ENCODE measurements at places on chromosomes 5 and 9.
A peak's percentile ranks its signal among the peaks of the same experiment; 100 is the strongest.

DNA sequence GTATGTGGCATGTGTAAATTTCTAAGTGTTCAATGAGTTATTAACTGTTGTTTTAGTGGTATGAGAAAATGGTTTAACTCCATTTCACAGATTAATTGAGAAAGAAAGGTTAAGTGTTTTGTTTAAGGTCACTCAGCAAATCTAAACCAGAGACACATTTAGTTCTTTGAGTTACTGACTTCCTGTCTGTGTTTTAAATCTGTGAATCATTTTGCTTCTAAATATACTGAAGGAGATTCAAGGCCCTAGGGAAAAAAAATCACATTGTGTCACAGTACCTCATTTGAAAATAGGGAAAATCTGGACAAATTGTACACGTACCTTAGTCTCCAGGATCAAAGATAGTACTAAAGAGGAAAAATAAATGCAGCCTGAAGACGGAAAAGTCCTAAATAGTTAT lies 368.2 kb downstream of the TMEM161B start:
- no peak for DNase-seq

- no peak for DNase-seq
These were observed 20.4 kb downstream of the ZBTB5 start for GRCh38 chr9:37444890-37445289.

GRCh38 chr5:168836603-168837231 lies 257.5 kb upstream of the PANK3 start:
- DNase-seq = no peak

DNA sequence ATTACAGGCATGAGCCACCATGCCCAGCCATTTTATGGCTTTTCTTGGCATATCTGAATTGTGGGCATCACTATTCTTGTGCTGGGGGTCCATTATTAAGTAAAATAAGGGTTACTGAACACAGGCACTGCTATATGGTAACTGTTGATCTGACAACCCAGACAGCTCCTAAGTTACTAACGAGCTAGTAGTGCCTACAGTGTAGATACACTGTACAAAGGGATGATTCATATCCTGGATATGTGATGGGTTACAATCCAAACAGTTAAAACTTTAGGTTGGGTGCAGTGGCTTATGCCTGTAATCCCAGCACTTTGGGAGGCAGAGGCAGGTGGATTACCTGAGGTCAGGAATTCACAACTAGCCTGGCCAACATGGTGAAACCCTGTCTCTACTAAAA lies 4.3 kb downstream of the CD14 start:
- no peak for DNase-seq

DNA sequence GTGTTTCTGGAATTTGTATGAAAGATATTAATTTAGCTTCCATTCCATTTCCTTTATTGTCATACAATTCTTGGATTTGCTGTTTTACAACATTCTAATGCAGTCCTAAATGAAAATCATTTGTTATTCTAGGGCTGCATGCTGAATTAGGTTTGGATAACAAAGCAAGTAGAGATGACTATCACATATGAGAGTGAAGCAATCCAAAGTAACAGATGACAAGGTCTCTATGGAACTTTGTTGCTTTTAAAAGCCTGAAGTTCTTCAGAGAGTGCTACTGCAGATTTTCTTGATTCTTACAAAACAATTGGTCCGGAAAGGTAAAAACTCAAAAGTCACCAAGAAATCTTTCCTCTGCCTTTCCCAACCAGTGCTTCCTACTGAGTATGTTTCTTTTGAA lies 56.9 kb upstream of the VCAN start:
- no peak for DNase-seq

DNA sequence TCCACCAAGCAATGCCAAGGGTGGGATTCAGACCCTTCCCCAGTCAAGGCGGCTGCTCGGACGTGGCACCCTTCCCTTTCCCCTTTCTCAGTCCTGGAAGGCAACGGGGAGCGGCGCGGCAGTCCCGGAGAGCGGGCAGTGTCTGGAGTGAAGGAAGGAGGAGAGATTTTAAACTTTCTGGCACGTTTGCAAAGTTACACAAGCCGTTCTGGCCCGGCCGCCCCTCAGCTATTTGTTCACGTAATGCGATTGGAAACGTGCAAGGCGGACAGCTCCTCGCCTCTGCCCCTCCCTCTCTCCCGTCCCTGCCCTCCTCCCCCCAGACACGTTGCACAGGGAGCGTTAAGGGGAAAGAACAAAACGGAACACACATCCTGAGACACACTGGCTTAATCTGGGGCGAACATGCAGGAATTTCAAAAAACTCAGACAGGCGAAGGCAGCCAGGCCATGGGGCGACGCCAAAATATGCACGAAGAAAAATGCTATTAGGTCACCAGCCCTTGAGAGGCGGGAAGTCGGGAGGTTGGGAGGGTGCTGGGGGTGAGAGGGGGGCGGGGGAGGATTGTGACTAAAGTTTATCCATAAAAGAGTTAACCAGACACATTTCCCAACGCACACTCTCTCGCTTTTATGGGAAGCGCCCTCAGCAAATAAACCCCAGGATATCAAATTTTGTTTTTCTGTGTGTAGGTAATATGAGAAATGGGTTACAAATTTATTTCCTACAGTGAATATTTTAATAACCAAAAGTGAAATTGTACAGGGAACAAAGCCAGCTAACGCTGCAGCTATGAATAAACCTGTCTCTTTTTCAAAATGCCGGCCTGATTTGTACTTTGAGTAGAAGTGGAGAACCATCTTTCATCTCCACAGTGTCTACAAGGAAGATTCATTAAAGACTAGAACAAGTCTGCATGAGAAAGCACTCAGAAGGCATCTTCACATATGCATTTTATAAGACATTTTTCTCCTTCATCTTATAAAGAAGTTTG lies at the start of gene LOX:
Gene LOX, minus strand, starts transcription at position 144 of the 995 bp plus-strand sequence. CDS start 274 bp downstream, outside the sequence.
- DNase-seq = peak; percentile 62

DNA sequence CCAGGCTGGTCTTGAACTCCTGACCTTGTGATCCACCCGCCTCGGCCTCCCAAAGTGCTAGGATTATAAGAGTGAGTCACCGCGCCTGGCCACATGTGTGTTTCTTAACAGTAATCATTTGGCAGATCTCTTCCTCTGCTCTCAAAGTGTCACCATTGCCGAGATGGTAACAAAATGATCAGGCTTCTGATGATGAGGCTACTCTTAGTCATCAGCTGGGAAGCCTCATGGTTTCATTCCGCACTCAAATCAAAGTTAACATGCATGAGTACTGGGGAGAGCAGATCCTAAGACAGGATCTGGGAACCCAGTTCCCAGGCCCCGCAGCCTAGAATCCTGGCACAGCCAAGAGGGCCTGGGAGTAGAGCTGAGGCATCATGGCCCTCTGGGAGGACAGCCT lies 27.4 kb downstream of the BARHL1 start:
- no peak for DNase-seq

DNA sequence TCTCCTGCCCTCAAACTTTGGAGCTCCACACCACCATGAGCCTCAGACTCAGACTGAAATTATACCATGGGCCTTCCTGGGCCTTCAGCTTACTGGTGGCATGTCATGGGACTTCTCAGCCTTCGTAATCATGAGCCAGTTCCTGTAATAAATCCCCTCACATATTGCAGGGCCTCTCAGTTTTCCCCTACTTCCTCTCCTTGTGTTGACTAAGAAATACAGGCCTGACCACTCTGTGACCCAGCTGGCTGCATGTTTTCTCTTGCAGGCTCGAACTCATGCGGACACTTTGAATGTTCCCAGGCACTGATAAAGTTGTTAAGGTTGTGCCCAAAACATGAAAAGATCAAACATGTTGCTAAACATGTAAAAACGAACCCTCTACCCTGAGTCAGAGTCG lies 26.2 kb upstream of the SHC3 start:
- DNase-seq = no peak

GRCh38 chr9:89706086-89706485 lies 101.3 kb downstream of the GADD45G start:
- DNase-seq = no peak

- no peak for DNase-seq
These were observed 536 bp upstream of the COMMD10 start for GRCh38 chr5:116084287-116084691.

DNA sequence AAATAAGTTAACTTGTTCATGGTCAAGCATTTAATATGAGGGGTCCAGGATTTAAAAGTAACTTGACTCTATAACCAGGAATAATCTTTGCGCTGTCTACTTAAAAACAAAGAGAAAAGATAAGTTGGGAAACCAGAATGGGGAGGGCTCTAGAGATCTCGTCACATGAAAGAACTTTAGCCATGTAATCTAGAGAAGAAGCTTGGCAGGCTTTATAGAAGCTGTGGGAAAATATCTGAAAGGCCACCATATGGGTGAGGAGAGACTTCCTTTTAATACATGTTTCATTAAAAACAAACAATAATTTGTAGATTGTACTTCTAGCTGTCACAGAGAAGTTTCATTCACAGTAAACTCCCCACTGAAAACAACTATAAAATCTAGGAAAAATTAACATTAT lies 46.7 kb upstream of the PPP1R2B start:
- no peak for DNase-seq

DNA sequence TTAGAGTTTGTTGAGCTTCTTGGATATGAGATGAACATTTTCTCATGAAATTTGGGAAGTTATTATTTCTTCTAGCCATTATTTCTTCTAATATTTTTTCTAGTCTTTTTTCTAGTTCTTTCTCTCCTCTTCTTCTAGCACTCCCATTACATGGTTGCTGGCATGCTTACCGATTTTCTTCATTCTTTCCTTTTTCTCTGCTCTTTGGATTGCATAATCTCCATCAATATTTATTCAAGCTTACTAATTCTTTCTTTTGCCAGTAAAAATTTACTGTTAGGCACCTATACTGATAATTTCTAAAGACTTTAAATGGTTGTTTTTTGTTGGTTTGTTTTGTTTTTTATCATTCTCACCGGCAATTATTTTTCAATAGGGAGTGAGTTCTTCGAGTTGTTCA lies 114.8 kb upstream of the RASEF start:
- no peak for DNase-seq

DNA sequence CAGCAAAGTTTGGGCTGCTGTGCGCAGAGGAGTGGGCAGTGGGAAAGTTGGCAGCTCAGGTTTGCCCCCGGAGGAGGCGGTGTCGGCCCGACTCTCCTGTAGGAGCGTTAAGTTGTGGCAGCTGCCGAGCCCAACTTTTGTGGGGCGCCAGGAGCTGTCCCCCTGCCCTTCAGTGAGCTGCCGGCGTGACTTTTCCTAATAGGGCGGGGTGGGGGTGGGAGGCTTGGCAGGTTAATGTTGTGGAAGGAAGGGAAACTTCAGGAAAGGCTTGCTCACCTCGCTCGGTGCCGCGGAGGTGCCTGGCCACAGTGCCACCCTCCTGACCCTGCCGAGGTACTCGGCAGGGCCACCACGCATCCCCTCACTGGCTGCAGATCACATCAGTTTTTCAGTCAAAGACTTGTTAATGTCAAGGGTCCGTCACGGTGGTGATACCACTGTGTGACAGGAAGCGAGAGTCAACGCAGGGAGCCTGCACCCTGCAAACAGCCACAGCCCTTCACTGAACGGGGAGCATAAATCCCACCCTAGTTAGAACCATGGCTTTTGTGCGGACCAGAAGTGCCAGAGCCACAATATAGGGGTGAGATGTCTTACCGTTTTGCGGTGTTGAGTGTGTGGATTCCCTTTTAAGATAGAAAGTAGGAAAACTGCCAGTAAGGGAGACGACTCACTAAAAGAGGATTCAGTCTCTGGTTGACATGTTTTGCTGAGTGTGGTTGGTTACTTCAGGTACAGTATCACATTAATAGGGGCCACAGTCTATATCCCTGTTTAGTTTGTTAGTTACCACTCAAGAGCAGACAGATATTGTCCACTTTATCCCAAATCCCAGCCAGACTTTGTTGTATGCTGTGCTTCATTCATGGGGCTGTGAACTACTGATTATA lies 796 bp downstream of the LNPEP start:
- peak; percentile 41 for DNase-seq

- DNase-seq = no peak
These were observed 74.2 kb downstream of the UGCG start for GRCh38 chr9:111970827-111971226.

- DNase-seq = no peak
These were observed 73.4 kb downstream of the C9orf85 start for GRCh38 chr9:71984831-71985281.

- DNase-seq = no peak
These were observed 49.0 kb downstream of the NPR3 start for GRCh38 chr5:32760091-32760509.

- DNase-seq = peak; percentile 65
These were observed 2.4 kb upstream of the TRIM7 start for GRCh38 chr5:181207214-181207959.

DNA sequence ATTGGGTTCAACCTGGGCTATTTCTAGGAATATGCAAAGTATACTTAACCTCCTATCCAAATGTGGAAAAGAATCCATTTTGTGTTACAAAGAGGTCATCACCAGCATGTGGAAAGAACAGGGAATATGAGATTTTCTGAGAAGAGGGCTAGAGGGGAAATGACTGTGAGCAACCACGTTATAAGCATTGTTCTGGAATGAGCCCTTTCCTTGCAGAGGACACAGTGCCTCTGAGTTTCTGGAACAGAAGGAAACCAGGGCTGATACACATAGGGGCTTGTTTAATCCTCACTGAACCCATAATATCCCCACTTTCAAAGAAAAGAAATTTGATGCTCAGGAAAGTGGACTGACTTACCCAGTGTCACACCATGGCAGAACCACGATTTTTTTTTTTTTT lies 53.0 kb downstream of the SFXN1 start:
- DNase-seq = no peak

DNA sequence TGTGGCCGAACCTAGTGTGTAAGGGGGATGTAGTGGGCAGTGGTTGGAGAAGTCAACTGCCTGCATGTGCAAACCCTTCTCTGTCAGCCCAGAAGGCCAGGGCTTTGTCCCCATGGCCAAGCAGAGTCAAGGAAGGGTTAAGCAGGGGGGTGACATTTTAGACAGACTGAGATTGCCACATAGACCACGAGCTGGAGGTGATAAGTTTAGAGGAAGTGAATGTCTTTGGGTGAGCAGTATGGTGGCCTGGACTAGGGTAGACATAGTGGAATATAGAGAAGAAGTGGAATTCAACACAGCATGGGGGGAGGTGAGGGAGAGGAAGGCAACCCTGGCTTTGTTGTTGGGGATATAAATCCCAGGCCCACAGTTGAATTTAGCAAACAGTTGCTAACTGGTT lies 38.7 kb upstream of the CDKN2AIPNL start:
- DNase-seq = no peak

DNA sequence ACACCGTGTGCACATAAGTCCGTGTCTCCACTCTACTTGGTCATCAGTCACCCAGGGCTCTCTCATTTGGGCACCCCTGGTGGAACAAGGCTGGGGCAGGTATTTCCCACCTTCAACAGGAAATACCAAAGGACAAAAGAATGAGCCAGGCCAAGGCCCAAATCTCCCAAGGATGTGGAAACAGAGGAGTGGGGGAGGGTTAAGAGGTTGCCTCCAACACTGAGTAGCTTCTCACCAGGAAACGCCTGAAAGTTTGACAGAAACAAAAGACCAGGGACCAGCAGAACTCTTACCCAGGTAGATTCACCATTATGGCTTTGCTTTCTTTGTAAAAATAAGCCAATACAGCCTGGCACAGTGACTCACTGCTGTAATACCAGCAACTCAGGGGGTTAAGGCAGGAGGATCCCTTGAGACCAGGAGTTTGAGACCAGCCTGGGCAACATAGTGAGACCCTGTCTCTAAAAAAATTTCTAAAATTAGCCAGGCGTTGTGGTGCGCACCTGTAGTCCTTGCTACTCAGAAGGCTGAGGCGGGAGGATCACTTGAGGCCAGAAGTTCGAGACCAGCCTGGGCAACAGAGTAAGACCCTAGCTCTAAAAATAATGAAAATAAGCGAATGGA lies 12.7 kb downstream of the SLC1A3 start:
- DNase-seq = no peak

Measured in mesothelial cell of epicardium (in vitro differentiated cells).